SW480 (cell line): ENCODE measurements at places on chromosomes 5 and 9.

GRCh38 chr9:86652736-86653135 is 294.6 kb downstream of the GAS1 start:
- DNase-seq = no peak

- no peak for DNase-seq
Measured at GRCh38 chr5:160978944-160979343, 126.9 kb upstream of the ATP10B start.

DNA sequence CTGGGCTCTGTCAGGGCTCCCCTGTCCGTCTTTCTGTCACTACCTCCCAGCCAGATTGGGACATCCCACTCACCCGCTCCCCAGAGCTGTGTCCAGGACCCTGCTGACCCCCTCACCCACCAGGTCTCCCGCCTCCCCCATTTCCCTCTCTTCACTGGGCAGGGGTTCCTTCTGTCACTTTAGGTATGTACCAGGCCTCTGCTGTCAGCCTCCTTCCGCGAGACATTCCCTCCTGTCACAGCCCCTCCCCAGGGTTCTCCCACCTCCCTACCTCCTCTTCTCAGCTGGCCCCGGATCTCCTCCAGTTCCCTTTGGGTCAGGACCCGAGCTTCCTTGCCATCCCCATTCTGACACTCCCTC is 488 bp downstream of the POLR1E start:
- DNase-seq = no peak

DNA sequence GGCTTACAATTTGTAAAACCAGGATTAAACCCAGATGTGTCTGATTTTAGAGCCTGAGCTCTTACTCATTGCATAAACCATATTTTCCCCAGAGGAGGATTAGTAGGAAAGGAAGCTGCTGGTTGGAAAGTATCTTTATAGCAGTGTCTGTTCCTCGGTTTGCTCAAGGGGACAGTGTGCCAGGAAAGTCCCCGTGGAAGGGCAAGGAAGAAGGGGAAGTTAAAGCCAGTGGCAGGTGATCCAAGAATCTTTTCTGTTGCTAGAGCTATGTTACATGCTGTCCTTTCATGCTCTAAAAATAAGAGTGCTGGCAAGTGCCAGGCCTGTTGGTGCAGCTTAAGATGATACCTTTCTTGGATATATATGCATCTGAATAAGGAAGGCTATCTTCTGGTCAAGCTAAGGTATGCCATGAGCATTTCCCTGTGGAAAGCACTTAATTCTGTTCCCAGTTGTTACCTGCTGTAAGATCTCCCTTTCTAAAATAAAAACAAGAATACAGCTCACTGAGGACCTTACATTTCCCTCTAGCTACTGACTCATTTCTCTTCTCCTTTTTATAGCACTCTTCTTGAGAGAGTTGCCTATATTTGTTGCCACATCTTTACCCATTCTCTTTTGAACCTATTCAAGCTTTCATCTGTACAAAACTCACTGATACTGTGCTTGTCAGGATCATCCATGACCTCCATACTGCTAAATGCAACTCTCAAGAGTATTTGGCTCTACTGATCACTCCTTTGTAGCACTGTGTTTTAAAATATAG is 8.0 kb downstream of the PDCD1LG2 start:
- DNase-seq = no peak

GRCh38 chr5:151060742-151061141 is 20.1 kb downstream of the TNIP1 start:
- no peak for DNase-seq

- no peak for DNase-seq
Measured at GRCh38 chr5:75363111-75363510, 26.1 kb downstream of the HMGCR start.

DNA sequence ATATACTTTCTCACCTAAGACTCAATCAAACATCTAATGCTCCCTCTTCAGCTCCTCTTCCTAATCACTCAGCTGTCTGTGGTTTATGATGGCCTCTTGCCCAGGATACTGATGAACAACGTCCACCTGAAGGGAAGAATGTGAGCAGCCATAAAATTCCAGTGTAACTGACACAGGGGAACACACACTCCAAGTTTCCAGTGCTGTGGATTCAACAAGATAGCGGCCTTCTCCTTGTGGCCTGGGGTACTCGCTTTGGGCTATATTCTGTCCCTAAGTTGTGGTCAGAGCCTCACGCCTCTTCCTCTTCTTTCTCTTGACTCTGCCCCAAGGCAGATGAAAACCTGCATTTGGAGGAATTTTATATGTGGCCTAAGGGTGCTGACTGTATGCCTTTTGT is 11.7 kb downstream of the B4GALT1 start:
- DNase-seq = no peak

DNA sequence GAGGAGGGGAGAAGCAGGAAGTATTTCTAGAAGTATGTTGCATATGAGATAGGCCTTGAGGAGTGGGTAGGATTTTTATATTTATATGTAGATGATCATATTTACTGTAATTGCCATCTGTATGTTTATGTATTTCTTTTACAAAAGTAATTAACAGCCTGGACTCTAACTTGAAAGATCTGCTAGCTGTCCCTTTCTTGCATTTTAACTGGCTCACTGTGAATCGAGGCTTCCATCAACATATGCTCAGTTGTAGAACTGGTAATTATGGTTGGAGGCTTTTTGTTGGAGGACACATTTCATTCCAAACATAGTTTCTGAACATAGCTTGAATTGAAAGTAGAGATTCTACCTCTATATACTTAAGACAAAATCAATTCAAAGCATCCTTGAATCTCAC is 23.4 kb downstream of the ABLIM3 start:
- no peak for DNase-seq

GRCh38 chr9:37040508-37041127 is 6.5 kb upstream of the PAX5 start:
- no peak for DNase-seq

GRCh38 chr9:137358126-137358525 is 56.1 kb upstream of the NRARP start:
- no peak for DNase-seq

DNA sequence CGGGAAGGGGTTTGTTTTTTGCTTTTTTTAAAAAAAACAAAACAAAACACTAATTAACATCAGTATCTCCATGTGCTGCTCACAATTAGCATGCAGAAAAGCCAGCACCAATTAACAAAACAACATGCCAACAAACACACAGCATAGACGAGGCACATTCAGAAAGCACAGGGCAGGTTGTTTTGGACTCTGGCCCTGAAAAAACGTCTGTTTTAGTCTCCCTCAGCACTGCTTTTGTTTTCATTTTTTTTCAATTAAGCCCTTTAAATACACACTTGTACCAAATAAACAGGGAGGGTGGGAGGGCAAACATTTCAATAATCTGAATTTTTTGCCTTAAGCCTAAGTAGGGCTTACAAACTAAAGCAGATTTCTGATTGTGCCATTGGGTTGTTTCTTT is 309.6 kb downstream of the DTWD2 start:
- DNase-seq = no peak

DNA sequence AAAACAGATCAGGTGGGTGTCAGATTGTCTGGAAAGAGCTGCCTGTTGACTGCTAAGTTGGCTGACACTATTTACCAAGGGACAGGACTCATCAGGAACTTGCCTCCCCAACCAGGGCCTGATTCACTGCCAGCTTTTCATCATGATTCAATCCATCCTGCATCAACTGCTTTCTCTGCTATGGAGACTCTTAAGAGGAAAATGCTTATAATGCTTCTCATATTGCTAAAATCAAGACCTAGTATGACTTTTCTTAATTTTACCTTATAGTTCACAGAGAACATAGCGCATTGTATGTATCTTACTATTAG is 21.3 kb downstream of the HTR4 start:
- no peak for DNase-seq

DNA sequence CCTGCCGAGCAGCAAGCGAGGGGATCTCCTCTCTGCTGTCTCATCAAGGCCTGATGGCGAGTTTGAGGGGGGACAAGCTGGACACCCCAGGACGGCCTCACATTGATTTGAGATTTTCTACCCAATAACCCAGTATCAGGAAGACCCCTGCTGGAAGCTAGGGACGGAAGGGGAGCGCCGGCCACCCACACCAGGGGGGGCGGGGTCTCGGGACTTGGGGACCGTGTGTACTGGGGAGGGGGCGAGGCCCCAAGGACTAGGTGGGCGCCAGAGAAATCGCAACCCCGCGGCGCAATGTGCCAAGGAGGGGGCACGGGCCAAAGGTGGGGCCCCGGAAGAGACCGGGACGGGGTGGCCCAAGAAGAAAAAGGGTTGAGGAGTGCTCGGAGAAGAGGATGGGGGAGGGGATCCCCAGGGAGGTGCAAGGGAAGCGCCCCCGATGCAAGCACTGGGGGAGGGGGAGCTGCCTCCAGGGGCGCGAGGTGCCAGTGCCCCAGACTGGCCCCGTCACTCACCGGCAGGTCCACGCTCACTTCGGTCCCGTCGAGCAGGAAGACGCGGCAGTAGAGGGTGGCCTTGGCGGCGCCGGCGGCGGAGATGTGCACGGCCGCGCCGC is 1.1 kb downstream of the EPB41L4B start:
- DNase-seq = no peak

DNA sequence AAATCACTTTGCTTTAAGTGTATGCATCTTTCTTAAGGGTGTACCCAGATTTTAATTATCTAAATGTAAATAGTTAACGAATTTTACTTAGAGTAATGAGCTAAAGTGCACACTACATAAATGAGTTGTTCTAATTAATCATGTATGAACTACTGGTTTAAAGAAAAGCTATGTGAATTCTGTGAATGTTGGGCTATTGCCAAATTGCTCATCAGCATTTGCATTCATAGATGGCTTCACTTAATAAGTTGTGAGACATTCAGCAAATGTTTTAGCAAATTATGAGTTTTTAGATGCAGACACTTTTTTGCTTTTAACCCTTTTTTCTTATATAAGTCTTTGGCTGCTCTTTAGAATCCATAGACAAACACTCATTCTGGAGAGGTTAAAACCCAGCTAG is 175.7 kb downstream of the PBX3 start:
- no peak for DNase-seq

DNA sequence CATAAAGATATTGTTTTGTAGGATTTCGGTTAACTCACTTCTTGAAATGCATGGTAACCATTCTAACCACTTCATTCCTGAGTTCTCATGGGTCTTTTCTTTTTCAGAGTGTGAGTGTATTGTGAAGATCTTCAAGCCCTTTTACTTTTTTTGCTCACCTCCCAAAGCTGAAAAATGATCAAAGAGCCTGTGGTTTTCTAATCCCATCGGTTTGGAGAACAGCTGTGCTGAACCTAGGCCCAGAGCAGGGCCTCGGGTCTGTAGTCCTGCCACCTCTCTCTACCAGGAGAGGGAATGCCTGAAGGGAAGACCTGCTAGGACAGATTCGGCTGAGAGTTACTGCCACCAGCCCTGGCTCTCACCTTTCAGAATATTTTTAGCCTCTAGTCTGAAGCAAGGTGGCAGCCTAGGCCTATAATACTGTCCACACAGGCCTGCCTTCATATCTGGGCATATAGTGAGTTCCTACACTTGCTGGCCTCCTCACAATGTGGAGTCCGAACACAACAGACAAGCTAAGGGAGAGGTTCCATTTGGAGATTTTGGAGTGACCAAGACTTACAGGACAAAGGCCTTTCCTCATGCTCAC is 13.8 kb downstream of the RGMB start:
- no peak for DNase-seq

- DNase-seq = no peak
Measured at GRCh38 chr9:95182854-95183563, 134.5 kb downstream of the FANCC start.

GRCh38 chr5:124859027-124859426 is 112.6 kb upstream of the ZNF608 start:
- DNase-seq = no peak

DNA sequence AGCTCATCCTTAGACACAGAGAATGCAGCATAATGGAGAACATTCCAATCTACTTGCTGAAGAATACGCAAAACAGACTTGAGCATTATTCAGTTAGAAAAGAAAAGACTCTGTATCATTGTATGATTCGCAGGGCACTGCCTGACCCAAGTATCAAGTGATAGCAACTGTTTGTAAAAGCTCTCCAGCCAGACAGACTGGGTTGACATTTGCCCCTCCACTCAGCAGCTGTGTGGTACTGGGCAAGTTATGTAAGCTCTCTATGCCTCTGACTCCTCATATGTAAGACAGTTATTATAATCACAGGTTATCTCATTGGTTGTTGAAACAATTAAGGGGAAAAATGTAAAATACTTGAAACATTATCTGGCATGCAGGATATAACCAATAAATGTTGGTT is 505.0 kb downstream of the ELAVL2 start:
- no peak for DNase-seq

- no peak for DNase-seq
Measured at GRCh38 chr5:584846-585245, 27.3 kb upstream of the CEP72 start.

- no peak for DNase-seq
Measured at GRCh38 chr5:79269733-79270166, 33.8 kb downstream of the JMY start.

DNA sequence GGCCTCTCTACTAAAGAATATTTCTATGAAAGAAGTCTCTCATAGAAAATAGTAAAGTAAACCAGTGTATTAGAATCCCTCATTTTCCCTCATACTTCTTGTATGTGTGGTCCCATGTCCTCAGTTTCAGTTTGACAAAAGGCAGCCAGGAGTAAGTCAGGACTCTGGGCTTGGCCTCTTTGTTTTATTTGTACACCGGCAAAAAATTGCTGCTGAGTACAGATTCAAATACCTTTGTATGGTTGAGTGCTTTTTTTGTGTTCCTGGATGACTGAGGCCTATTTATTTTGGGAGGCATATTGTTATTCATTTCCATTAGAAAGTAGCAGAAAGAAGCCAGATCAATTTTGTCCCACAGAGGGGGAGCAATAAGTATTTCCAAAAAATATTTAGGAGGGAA is 47.3 kb upstream of the CEP78 start:
- no peak for DNase-seq

- no peak for DNase-seq
Measured at GRCh38 chr9:18896531-18897179, 136.4 kb downstream of the SAXO1 start.

GRCh38 chr9:88388886-88389605 is 802 bp downstream of the SPIN1 start:
- DNase-seq = peak; percentile 69

DNA sequence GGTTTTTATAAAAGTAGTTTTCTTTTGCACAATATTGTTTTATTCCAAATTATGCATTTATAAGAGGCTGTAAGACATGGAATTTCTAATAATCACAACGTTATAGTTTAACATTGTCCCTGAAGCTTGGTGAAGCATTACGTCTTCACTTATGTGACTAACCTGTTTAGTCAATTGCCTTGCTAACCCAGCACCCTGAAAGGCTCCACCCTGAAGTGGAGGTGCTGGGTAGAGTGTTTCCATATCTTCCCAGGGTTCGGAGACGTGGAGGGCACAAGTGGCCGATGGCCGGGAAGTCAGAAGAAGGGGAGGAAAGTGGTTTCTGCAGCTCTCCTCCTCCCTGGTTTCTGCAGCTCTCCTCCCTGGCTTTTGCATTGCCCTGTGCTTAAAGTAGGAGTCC is 83.4 kb downstream of the TRIO start:
- no peak for DNase-seq

GRCh38 chr5:146164382-146164781 is 18.1 kb downstream of the LARS1 start:
- DNase-seq = no peak
